Stimulated activated CD8-positive, alpha-beta memory T cell treated with anti-CD3 and anti-CD28 coated beads, Interleukin-4, amount 100 ng/mL, for 24 hours (primary cell): ENCODE measurements at places on chromosomes 16 and 17.

- DNase-seq = no peak
These were observed 75.5 kb upstream of the TBX2 start for GRCh38 chr17:61323909-61324868.

DNA sequence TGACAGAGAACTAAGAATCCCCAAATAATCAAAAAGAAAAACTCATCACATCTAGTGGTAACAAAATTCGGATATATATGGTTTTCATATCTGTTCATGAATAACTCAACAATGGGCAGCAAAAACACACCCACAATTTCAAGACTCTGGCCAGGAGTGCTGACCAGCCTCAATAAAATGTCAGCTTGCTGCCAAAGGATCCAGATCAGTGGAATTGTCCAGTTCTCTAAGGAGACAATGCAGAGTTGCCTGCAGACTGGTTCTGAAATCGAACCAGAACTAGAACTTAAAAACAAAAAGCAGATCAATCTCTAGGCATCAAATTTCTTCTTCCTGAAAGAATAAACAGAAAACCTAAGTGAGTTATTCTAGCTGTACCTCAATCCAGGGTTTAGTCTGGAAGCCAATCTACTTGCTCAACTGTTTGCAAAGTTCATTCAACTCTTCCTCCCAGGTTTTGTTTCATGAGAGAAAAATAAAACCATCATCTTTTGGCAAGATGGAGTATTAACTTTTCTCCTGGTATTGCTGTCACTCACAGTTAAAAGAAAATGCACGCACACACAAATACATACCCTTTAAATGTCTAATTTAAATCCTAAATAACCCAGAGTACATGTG lies 61.0 kb downstream of the CFDP1 start:
- DNase-seq = no peak

DNA sequence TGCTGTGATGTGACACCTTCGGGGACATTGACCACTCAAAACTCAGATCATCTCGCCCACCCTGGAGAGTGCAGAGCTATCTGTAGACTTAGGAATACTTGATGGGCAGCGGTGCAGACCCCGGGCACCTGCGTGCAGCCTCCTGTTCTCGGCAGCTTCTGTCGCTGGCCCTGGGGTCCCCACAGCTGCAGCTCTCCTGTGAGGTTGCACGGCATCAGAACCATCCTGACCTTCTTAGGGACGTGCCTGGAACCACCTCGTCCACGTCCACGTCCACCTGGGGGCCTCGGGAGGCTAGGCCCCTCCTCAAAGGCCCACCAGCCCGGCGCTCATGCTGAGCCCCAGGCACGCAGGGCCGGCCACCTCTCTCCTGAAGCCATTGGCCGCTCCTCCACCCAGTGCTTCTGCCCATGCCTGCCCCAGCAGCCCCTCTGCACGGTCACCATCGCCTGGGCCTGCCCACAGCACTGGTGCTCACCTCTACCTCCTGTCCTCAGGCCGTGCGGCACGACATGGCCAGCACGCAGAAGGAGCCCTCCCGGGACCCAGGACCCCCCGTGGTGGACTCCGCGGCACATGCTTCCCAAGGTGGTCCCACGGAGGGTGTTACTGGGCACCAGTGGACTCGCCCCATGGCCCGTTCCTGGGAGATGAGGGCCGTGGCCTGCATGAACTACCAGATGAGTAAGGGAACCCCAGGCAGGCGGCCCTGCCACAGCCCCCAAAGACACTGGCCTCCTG lies 2.3 kb upstream of the WFIKKN1 start:
- DNase-seq = no peak

DNA sequence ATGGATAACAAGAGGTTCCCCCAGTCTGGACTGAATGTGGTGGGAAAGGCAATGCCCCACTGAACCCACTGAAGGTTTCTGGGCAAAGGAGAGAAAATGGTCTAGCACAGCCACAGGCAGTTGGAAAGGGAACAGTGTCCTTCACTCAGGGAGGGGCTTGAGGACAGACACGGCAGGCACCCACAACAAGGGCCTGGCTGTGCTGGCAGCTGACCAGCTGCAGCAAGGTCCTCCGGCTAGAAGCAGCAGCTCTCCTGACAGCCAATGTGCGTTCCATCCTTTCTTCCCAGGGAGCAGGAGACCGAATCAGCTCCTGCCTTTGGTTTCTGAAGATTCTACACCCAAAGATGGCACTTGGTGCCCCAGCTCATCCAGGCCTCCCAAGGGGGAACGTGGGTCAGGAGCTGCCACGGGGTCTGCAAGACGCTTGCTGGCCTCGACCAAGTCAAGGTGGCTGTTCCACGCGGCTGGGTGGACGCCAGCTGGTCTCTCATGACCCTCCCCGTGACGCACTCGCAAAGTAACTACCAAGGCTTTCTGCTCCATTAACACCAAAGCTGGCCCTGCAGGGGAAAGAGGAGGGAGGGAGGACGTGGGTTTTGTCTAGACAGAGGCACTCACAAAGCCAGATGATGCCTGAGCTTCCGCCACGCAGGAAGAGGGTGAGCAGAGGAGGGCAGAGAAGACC lies 11.1 kb downstream of the ABR start:
- DNase-seq = no peak

GRCh38 chr17:79917902-79918484 lies 78.8 kb upstream of the CBX4 start:
- no peak for DNase-seq

GRCh38 chr16:74982256-74982655 lies 2.7 kb downstream of the WDR59 start:
- DNase-seq = no peak

- no peak for DNase-seq
These were observed 365.6 kb downstream of the SLC39A11 start for GRCh38 chr17:72726936-72727335.

DNA sequence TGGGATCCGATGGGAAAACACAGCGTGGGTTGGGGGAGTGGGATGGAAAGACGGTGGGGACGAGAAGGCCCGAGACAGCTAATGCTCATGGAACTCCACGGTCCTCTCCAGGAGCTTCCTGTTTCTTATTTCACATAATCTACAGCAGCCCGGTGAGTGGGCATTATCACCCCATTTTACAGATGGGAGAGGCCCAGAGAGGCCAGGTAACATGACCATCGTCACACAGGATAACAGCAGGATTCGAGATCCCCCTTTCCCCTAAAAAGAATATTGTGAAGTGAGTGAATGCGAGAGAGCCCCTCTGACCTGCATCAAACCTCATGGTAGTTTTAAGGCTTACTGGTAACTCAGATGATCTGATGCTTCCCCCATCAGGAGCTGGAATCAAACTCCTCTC lies 12.0 kb downstream of the CIBAR2 start:
- DNase-seq = no peak

DNA sequence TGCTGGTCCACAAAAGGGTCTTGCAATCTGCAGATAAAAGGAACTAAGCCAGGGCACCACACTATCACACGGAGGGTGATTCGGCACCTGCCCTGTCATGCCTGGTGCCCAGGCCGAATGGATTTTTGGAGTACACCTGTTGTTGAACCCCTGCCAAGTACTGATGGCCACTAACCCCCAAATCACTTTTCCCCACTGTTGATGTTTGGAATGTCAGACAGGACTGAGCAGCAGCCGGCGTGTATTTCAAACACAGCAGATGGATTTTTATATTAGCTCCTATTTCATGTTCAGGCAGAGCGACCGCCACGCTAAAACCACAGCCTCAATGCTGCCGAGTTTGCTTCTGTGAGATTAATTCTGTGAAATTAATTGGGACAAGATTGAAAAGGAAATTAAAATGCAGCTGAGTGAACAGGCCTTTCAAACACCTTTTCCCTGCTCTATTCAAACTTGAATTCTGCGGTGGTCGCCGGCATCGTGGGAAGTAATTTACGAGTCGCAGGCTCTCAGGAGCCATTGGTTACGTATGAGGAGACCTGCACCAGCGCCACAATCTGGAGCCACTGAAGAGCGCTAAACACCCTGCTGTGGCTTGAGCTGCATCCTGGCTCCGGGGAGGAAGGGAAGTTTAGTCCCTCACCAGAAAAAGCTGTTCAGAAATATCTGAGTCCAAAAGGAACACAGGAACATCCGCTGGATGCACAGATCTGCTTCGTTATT lies 48.5 kb downstream of the SNX11 start:
- no peak for DNase-seq

GRCh38 chr17:79948406-79948944 lies 87.2 kb downstream of the TBC1D16 start:
- DNase-seq = no peak
